ENCODE measurements at places on chromosomes 12 and 14.

- DNase-seq: no peak
Observed at GRCh38 chr14:36718216-36718615, 56.6 kb downstream of the PAX9 start.

DNA sequence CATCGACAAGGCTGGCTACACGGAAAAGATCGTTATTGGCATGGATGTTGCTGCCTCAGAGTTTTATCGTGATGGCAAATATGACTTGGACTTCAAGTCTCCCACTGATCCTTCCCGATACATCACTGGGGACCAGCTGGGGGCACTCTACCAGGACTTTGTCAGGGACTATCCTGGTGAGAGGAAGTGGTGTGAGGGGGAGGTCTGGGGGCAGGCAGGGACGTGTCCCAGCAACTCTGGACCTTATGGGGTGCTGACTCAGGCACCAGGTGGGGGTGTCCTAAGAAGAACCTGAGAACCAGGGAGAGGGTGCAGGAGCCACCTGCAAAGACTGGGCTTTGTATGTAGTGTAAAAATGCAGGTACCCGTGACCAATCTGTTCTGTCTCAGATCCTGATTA is 5.2 kb downstream of the ENO2 start:
- no peak for DNase-seq

DNA sequence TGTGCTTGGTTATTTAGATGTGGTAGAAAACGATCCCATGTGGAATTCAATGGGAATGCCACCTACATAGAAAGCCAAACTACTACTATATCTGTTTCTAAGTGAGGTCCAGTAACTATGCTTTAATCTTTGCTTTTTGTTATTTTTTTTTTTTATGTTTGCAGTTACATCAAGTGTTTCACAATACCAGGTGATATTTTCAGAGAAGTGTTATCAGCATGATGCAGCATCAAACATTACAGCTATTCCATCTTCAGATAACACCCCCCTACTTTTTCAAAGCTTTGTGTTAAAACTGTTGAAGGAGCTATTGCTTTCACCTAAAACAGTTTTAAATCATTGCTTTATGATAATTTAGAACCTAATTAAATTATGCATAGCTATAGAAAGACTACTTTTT is 163.8 kb upstream of the SLC16A7 start:
- no peak for DNase-seq

- DNase-seq: no peak
Observed at GRCh38 chr12:122123761-122124145, 45.2 kb downstream of the MLXIP start.

GRCh38 chr14:64721391-64721791 is 17.2 kb downstream of the PLEKHG3 start:
- DNase-seq: peak; percentile 96

DNA sequence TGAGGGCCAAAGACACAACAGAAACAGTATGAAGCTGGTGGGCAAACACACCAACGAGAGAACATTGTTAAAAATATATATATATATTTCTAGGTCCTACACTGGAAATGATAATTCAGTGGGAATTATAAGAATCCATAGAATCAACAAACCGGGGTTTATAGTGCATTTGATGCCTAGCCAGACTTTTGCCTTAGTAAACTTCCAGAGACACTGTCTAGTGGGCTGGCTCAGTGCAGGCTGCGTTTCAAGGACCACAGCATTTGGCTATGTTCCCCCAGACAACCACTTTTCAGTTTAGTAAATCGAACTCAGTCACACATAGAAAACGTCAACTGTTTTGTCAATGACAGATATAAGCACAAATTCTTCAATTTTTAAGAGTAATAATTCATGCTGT is 41.9 kb downstream of the SLC38A4 start:
- DNase-seq: peak; percentile 67
